Stimulated activated CD4-positive, alpha-beta T cell treated with anti-CD3 and anti-CD28 coated beads, Interleukin-15, amount 100 ng/mL, for 1 hour (primary cell): ENCODE measurements at places on chromosomes 1 and 21.

GRCh38 chr1:11373895-11374747, 101.1 kb downstream of the UBIAD1 start:
- DNase-seq = no peak

- DNase-seq = no peak
Observed at GRCh38 chr1:247296599-247297180, 35.0 kb downstream of the ZNF496 start.

DNA sequence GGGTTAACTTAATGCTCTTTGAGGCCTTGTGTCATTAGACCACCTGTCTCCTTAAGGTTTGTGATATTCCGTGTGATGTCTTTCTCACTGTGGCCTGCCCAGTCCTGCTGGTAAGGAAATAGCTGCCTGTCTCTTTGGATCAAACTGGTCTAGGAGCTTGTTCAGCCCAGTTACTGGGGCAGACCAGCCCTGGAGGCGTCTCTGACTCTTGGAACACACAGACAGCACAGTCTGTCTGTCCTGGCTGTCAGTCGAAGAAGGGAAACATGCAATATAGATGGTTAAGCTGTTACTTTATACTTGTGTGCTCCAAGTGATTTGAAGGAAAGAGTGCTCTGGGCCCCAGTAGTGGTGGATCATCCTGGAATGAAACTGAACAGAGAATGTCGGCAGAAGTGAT, 20.4 kb downstream of the PBX1 start:
- no peak for DNase-seq

- no peak for DNase-seq
Observed at GRCh38 chr1:156845055-156845952, 13.6 kb downstream of the INSRR start.

DNA sequence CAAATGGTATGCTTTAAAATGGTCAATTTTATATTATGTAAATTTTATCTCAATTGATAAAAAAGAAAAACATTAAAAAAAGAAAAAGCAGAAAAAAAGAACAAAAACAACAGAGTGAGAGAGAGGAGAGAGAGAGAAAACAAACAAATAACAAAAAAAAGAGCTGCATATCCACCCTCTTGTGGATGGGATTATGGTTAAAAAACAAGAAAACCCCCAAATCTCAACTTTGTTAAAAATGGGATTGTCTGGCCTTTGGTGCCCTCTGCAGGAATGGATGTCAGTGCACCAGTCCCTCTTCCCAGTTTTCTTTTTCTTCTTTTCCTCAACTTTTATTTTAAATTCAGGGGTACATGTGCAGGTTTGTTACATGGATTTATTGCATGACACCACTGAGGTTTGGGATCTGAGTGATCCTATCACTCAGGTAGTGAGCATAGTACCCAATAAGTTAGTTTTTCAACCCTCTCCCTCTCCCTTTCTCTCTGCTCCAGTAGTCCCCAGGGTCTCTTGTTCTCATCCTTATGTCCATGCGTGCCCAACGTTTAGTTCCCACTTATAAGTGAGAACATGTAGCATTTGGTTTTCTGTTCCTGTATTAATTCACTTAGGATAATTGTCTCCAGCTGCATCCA, 28.1 kb downstream of the RNF187 start:
- no peak for DNase-seq

DNA sequence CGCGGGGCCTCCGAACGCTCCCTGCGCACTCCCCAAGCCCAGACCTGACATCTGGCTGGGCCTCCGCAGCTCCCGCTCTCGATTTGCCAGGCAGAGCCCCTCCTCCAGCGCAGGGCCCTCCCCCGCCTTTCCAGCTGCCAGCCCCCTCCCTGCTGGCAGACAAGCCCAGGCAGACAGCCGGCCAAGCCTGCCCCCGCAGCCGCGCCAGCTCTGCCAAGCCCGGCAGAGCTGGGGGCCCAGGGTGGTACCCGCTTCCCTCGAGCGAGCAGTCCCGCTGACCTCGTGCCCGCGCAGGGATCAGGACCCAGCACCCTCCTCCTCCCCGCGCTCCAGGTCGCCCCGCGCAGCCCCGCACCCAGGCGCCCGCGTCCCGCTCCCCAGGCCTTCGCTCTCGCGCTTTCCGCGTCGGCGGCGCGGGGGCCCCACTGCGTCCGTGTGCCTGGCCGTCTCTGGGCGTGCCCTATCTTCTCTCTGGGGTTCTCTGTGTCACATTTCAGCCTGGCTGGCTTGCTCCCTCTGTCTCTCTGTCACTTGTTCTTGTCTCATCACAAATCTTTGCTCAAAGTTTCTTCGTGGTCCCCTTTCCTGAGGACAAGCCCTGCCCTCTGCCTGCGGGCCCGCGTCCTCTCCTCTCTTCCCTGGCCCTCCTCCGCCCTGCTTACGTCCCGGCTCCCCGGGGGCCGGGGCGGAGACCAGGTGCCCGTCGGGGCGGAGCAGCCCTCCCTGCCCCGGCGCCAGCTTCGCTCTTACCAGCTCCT, 580 bp downstream of the INKA2 start:
- peak; percentile 15 for DNase-seq

DNA sequence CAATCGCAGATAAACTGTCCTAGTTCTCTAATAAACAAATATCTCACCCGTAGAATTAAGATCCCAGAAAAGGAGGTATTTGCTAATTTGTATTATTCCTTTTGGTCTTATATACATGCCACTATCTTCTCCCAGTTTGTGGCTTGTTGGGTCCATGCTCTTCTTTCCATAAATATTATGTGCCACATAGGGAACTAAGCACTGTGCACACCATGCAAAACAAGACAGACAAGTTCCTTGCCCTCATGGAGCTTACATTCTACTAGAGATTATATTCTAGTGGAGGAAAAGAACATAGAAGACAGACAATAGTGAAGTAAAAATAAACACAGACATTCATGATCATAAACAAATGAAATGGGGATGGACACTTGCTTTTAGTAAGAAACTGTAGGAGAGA, 4.7 kb downstream of the GART start:
- DNase-seq = no peak

GRCh38 chr21:32463367-32463766, 50.9 kb downstream of the EVA1C start:
- DNase-seq = no peak

GRCh38 chr1:59310549-59311250, 13.8 kb downstream of the FGGY start:
- no peak for DNase-seq

DNA sequence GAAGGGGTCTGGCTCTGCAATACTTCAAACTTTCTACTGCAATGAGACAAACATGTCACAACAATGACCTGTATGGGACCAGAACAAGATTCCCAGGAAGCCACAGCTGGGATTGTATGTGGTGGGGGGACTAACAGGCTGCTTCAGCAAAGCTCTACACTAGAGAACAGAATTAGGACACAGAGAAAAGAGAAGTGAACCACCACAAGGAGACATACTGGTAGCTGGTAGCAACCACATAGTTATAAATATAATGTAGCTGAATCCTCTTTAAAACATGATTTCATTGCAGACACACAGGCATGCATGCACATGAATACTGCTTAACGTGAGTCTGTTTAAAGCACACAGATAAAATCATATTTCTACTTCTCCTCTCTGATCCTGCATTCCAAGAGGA, 3.5 kb upstream of the ILDR2 start:
- no peak for DNase-seq

GRCh38 chr21:42026082-42026435, 15.9 kb upstream of the ZBTB21 start:
- no peak for DNase-seq

DNA sequence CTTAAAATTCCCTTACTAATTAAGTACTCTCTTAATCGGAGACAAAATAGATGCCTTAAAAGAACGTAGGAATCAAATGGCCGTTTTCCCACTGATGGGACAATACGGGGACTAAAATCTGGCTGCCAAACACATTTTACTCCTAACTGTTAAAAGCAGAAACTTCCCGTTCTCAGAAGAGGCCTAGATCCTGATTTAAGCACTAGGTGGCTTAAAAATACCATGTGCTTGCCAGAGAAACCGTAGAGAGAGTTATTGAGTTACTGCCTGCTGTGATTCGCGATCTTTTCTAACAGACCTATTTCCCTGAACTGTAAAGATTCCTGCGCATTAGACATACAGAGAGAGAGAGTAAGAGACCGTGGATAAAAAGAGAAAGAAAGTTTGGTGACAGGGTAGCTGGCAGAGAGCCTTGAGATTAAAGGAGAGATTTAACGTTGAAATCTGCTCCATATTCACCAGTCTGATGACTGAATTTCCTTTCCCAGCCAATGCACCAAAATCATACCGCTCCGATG, 54.4 kb upstream of the STUM start:
- DNase-seq = no peak

- no peak for DNase-seq
Observed at GRCh38 chr1:93676427-93676826, 5.2 kb downstream of the BCAR3 start.

GRCh38 chr1:34851431-34852105, 8.0 kb downstream of the SMIM12 start:
- DNase-seq = no peak

GRCh38 chr1:218165701-218166114, 119.4 kb upstream of the RRP15 start:
- DNase-seq = no peak

GRCh38 chr1:155990005-155990739, 11.8 kb upstream of the ARHGEF2 start:
- DNase-seq = no peak

DNA sequence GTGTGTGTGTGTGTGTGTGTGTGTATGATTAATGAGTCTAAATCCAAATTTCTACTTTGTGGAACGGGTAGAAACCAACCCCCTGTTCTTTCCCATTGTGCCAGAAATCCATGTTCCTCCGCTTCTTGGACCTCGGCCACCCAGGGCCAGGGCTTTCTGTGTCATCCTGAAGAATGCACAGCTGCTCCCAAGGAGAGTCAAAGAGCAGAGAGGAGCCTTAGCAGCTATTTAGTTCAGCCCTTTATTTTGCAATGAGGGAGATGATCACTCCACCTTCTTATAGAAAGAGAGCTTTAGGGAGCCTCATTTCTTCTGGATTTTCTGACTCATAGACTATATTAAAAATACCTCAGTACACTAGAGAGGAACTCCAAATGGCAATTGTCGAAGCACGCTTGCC, 489.3 kb upstream of the VAMP3 start:
- no peak for DNase-seq

DNA sequence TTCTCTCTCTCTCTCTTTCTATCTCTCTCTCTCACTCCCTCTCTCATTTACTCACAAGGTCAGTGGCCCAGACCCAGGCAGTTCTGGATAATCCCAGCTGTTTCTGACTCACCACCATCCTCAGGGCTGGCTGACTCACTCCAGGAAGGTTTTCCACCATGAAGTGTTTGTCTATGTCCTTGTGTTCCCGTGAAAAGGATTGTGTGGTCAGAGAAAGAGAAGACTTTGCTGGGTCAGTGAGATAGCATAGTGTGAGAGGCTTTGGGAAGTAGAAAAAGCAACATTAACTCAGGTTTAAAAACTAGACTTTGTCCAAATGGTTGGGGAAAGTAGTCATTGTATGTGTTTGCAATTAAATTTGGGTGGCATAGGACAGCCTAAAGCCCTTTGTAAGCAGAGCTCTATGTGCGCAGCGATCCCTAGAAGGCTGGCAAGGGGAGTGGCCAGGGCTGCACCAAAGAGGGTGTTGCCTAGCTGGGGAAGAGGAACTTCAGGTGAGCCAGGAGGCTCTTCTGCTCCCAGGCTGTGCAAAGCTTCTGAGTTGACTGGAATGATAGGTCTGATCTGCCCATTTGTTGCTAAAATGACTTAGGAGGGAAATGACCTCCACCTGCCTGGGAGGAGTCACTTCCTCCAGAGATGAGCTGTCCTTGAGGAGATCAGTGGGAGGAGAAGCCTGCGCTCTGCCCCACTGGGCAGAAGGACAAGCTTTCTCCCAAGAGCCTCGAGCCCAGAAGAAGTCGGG, 4.9 kb upstream of the CAPN2 start:
- DNase-seq = no peak

DNA sequence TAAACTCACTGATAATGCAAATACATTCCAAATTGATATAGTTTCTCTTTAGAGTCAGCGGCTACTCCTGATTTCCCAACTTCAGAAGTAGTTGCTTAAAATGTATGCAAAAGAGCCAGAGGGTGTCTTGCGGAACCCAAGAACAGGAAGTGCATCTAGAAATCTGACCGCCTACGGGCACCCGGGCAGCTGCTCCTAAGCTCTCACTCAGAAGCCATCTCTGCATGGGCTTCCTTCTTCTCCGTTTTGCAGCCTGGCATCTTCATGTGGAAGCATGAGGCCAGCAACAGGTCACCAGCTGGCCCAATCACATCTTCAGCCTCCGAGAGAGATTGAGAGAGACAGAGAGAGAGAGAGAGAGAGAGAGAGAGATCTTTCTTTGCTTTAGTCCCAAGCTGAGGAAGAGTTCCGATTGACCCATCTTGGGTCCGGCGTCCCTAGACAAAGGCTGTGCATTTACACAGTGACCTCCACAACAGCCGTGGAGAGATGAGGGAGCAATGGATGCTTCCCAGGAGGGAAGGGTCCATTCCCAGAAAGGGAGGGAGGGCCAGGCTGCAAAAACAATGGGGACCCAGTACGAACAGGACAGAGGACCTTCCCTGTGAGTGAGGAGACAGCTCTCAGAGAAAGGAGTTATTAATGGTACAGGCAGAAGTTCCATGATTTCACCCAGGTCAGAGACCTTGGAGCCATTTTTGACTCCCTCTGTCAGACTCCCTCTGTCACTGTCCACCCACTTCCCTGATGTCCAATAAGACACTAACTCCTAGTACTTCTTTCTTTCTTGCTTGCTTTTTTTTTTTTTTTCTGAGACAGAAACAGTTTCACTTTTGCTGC, 28.2 kb upstream of the SLC30A1 start:
- no peak for DNase-seq

GRCh38 chr1:246113555-246114095, 393.5 kb downstream of the SMYD3 start:
- no peak for DNase-seq

DNA sequence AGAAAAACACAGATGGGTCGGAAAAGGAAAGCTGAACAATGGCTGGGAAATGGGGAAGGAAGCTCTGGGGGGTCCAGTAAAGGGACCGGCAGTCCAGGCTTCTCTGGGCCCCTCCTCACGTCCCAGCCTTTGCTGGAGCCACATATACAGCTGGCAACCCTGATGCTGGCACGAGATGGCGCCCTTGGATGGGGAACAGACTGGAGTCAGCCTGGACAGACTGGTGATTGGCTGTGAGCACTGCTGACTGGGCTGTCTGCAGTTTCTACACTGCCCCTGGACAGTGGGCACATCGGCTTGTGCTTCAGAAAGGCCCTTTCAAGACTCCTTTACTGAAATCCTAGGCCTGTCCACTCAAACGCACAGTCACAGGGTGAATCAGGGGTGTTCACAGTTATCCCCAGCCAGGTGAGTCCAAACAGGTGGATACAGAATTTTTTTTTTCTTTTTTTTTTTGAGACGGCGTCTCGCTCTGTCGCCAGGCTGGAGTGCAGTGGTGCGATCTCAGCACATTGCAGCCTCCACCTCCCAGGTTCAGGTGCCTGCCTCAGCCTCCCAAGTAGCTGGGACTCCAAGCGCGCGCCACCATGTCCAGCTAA, 31.1 kb upstream of the ZBTB40 start:
- no peak for DNase-seq

DNA sequence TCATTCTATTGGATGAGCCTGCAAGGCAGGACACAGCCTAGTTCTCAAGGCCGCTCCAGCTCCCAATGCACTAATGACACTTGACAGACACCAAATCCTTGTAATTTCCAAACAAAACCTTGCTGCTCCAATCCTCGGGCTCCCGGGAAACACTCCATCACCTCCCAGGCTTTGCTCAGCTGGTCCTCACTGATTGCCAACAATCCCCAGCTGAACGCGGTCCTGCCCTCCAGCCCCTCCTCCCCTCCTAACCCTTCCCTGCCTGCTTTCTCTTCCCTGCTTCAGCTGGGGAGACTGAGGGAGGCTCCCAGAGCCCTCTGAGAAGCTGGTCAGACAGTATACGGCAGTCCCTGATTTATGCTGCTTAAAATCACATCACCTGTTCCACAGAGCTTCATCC, 114.4 kb upstream of the TNR start:
- DNase-seq = no peak
